ENCODE measurements at places on chromosomes 5 and 9.

DNA sequence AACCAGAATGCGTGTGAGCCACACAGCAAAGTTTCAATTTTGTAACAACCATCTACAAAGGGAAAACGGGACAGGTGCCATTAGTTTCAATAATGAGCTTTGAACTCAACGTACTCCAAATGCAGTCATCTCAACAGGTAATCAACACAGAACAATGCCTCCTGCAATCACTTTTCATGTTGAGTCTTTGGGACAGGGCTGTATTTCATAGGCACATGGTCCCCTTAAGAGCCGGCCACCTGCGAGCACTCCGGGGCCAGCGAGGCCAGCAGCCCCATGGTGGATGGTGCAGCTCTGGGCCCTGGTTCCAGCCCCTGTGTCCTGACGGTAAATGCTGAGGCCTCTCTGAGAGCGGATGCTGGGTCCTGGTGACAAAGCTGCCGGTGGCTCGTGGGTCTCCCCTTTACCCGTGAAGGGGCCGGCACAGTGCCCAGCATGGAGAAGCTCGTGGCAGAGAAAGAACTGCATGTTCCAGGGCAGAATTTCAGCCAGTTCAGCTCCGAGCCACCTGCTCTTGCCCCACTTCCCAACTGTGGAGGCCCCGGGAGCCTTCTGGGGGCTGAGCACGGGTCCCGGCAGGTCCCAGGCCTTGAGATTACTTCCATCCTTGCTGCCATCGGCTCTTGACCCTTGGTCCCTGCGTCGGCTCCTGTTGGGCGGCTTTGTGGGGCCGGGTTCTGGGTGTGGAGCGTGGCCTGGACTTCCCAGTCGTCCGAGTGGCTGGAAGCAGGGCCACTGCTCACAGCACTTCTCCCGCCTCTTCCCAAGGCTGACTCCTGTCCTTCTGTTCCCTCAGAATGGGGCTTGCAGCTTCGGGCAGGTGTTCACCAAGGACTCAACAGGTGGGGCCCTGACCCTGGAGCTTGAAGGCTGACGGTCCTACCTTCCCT lies 26.1 kb upstream of the RNU6ATAC start:
- no peak for DNase-seq

DNA sequence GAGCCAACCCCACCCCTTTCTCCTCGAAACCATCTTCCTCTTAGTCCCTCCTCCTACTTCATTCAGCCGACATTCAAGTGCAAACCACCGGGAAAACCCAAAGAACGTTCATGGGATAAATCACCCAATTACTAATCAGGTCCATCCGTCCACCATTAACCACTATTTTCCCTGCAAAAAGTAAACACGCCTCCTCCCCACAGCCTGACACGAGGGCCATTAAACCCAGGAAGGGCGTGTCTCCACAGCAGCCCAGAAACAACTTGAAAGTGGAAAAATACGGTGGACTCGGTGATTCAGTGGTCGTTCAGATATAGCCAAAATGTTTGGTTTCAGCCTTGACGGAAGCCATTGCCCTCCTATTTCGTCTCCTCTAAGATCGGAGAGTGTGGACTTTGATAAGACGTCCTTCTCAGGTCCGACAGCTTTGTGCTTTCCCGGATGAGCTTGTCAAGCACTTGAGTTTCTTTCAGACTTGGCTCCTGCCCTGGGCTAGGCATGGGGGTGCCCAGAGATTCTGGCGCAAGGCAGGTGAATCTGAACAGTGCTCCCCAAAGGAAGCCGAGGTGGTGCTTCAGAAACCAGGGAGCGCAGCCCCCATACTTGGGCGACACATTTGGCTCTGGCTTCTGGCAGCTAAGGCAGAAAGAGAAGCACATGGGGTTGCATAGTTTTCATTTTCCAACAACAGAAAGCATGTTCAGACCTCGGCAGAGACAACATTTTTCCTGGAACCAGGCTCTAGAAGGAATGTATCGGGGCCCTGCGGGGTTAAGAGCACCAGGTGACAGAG lies 56.6 kb downstream of the SMIM23 start:
- DNase-seq, result no peak

DNA sequence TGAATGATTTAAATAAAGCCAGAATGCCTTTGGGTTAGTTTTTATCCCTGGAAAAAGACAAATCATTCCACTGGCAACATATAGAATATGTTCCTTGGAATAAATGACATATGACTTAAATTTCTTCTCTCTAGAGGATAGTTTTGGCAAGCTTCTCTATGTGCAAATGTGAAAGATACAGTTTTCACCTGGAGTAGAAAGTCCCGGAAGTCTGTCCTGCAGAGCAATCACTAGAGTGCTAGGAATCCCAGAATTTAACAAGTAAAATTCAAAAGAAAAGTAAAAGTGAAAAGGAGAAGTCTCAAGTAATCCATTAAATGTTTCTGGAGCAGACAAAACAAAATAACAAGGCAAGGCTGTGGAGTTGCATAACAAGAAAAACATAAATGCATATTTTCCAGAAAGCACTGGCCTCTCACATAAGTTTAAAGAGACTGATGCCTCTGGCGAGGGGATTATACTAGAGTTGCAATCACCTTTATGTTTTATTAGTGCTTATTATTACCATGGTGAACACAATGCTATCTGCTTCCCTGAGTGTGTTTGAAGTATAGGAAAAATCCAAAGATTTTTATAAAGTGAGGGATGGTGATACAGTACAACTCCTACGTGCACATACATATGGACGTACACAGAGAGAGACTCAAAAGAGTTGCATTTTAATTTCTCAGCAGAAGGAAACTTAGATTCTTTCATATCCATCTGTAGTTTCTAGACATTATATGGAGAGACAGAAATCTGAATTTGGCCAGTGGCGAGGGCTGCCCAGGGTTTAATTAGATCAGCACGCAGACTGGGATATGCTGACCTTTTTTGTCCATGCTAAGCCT lies 188.3 kb upstream of the ANKRD55 start:
- DNase-seq, result no peak

- DNase-seq, result no peak
These were observed 59.2 kb upstream of the STK32A start for GRCh38 chr5:147175516-147176097.

- DNase-seq, result no peak
These were observed 1426.5 kb upstream of the C9orf72 start for GRCh38 chr9:28999806-29000205.

All from GM12891 (cell line).